Stimulated activated naive CD8-positive, alpha-beta T cell treated with anti-CD3 and anti-CD28 coated beads, Interleukin-15, amount 100 ng/mL, for 72 hours (primary cell): ENCODE measurements at places on chromosomes 7 and 10.

- DNase-seq, result no peak
Observed at GRCh38 chr7:16874066-16874465, 7.7 kb downstream of the AGR3 start.

GRCh38 chr7:129394982-129395914, 39.0 kb upstream of the STRIP2 start:
- DNase-seq, result no peak

GRCh38 chr10:91123261-91123660, 97.2 kb upstream of the PCGF5 start:
- DNase-seq, result no peak

DNA sequence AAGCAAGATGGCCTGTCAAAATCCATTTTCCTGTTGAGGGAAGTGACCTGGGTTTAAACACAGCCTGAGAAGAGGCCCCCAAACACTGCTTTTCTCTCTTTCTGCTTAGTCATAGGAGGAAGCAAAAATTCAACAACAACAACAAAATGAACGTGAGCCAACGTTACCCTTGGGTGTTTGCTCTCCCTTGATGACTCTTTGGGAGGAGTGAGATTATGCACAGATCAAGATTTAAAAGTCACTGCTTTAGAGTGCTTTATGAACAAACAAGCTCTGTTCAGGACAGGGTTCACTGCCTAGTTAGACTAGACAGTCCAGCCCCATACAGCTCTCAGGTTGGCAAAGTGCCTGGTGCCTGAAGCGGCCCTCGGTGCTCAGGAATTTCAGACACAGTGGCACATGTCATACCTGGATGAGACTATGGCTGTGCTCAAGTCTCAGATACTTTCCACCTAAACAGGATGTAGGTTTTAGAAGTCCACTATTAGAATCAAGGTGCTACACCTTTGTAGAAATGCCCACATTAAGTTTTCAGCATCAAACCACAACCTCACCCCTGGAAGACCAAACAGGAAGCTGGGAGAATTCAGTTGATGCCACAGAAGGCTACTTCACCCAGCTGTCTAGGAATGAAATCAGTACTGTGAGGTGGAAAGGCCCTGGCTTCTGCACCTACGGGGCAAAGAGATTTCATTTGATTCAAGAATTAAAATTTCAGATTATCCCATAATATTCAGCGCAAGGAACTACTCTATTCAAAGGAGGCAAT, 38.7 kb downstream of the DENND11 start:
- no peak for DNase-seq

GRCh38 chr10:48231178-48231577, 43.3 kb downstream of the FRMPD2 start:
- no peak for DNase-seq

DNA sequence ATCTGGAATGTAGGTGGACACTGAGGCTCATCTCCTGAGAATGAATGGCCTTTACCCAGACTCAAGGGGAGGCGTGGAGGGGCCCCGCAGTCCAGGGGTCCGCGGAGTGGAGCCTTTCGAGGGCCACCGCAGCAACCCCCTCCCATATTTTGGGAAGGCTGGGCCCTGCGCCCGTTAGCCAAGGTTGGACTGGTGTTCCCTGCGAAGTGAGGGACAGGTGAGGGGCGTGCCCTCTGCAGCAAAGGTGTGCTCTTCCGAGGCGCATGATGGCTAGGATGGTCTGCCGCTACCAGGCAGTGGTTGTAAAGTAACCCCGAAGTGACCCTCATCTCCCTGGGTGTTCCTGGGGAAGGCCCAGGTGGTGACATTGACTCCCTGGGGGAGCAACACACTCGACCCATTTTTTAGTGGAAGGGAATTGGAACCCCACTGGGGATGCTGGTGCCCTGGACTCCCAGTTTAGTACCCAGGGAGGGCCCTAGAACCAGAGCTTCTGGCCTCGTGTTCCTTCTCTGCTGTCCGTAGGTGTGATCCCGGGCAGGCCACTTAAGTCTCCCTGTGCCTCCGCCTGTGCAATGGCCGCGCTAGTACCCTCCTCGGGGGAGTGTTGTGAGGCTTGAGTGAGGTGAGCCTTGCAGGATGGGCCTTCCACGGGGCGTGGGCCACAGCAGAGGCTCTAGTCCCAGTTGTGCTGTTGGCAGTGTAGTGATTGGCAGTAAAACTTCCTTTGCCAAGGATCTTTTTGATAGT, 779 bp downstream of the FAM241B start:
- no peak for DNase-seq

- no peak for DNase-seq
Observed at GRCh38 chr10:61835946-61836887, 65.3 kb upstream of the ARID5B start.

GRCh38 chr10:120978589-120979252, 127.6 kb downstream of the WDR11 start:
- no peak for DNase-seq

- DNase-seq, result no peak
Observed at GRCh38 chr7:85736085-85736484, 549.2 kb upstream of the SEMA3D start.

- no peak for DNase-seq
Observed at GRCh38 chr10:118271671-118272070, 70.5 kb downstream of the FAM204A start.

- no peak for DNase-seq
Observed at GRCh38 chr10:13500201-13500600, 28.6 kb downstream of the BEND7 start.

- no peak for DNase-seq
Observed at GRCh38 chr7:87886875-87887274, 10.6 kb downstream of the DBF4 start.

- DNase-seq, result no peak
Observed at GRCh38 chr10:121667948-121668313, 69.7 kb upstream of the FGFR2 start.

DNA sequence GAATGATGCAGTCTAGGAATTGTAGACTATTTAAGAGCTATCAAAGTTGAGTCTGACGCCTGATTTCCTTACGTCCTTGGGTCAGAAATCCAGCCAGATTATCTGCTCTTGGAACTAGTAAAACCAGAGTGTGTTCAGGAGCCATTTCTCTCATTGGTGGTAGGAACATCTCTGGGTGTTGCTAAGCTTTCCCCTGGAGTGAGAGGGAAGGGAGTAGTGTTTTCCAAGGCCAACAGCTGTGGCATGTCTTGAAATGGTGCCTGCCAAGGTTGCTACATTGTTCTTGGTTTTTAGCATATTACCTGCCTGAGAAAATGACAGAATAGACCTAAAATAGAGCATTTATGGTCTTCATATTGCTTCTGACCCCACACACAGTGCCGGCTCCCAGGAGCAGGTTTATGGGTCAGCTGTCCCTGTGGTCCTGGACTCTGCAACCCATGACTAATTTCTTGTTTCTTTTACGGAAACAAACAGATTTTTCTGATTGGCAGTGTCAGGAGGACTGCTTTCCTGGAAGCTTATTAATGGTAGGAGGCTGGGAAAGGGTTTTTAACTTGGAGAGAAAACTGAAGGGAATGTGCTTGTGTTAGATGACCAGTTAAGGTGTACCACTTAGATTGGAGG, 17.5 kb downstream of the GBF1 start:
- no peak for DNase-seq

DNA sequence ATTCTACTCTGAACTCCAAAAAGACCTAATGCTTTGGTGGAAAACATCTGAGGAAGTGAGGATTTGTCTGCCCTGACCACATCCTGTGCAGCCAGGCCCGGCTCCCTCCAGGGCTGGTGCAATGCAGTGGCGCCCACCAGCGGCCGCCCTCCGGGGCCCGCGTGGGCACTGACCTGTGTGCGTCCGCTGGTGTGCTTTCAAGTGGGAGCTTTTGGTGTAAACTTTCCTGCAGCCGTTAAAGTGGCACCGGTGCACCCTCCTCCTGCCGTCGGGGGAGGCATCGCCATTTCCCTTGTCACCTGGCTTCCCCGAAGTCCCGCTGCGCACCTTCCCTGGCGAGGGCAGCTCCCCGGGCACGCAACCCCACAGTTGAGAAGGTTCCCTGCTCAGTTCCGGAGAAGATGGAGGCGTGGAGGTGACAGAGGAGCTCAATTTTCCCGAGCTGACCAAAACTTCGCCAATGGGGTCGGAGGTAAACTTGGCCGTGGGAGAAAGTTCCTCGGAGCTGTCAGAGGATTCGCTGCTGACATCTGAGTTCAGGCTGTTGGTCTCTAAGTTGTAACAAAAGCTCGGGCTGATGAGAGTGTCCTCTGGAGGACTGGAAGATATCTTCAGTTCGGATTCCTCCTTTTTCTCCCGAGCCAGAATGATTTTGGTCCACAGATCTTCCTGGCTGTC, 3.4 kb downstream of the KLF6 start:
- peak; percentile 40 for DNase-seq
